ENCODE measurements at places on chromosomes 7 and 10.

- DNase-seq, result no peak
These were observed 119.8 kb downstream of the SPAG6 start for GRCh38 chr10:22464966-22465629.

DNA sequence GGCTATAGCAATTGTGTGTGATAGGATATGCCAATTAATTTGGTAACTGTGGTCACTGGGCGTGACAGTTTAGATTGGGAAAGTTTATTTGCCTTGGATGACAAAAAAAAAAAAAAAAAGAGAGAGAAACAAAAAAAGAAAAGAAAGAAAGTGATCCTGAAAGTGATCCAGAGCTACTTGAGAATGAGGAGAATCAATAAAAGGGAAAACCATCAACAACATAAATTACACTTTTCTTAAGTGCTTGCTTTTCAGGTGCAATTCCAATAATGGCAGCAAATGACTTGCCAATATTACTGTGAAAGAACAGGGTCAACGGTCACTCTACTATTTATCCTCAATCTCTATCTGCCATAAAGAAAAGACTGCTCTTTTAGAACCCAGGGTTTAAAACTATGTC, 191.8 kb upstream of the SEMA3C start:
- no peak for DNase-seq

- DNase-seq, result no peak
These were observed 80.1 kb downstream of the ZFAND4 start for GRCh38 chr10:45592432-45592831.

GRCh38 chr10:8061274-8062211, 7.1 kb downstream of the GATA3 start:
- no peak for DNase-seq

DNA sequence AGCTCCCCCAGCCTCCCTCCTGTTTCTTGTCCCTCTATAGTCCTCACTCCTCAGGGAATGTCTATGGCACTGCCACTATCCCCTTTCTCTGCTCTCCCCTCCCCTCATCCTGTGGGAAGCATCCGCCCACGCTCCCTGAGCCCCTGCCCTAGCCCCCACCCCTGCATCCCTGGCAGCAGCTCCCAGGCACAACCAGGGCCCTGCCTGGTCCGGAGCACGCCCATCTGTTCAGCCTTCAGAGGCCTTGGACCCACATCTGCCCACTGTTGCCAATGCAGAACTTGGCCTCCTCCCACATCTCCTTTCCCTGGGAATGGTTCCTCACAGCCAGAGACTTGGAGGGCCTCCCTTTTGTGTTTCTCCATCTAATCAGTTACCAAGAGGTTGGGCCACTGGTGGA, 20.4 kb upstream of the TBRG4 start:
- DNase-seq, result no peak

GRCh38 chr10:4643471-4643870, 182.5 kb upstream of the AKR1E2 start:
- DNase-seq, result no peak

GRCh38 chr7:112495810-112496462, 15.1 kb downstream of the LSMEM1 start:
- DNase-seq, result no peak

- no peak for DNase-seq
These were observed 96.5 kb downstream of the STRA8 start for GRCh38 chr7:135330088-135330487.

GRCh38 chr7:135552148-135552547, 5.6 kb upstream of the NUP205 start:
- no peak for DNase-seq

GRCh38 chr7:51016546-51016945, 233.8 kb upstream of the GRB10 start:
- DNase-seq, result peak; percentile 69

- no peak for DNase-seq
These were observed 45.5 kb downstream of the DPYSL4 start for GRCh38 chr10:132232023-132232951.

GRCh38 chr10:4766454-4766853, 59.6 kb upstream of the AKR1E2 start:
- DNase-seq, result no peak

DNA sequence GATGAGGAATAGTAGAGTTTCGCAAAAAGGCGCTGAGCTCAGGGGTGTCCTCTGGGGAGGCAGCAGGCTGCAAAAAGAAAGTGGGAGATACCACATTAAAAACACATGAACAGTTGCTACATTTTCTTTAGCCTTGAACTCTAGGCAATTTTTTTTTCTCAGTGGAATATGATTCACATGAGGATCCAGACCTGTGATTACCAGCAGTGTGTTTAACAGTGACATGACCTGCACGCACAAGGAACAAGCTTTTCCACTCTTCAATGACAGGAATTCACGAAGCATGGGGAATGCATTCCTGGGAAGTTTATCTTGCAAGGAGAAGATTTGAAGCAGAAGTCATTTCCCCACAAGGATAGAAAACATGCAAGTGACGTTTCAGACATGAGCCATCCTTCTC, 161.6 kb downstream of the ITGA8 start:
- no peak for DNase-seq

DNA sequence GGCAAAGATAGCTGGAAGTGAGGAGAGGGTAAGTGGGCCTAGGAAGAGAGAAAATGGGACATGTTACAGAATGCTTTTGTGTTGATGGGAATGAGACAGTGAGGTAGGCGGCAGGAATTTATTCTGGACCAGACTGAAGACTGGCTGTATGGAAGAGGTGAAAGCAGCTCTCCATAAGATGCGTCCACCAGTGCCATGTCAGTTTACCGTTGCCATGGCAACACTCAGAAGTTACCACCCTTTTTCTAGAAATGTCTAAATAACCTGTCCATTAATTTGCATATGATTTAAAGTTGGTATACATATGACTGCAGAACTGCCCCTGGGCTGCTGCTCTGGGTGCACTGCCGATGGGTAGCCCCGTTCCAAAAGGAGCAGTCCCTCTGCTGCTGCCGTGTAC, 46.7 kb downstream of the RAB18 start:
- no peak for DNase-seq

DNA sequence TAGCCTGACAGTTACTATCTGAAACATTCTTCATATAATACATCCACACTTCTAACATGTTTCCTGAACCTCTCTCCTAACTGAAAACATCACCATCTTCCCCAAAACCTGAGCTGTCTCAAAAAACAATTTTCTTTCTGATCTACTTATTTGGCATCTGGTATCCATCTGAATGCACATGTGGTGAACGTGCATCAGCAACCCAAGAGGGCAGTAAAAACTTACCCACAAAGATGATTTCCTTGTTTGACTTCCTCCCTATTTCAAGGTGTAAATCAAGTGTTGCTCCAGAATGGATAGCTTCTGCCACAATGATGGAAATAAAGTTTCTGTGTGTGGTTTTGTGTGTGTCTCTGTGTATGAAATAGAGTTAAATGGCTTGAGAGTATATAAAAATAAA, 500.4 kb downstream of the MAGI2 start:
- DNase-seq, result no peak

DNA sequence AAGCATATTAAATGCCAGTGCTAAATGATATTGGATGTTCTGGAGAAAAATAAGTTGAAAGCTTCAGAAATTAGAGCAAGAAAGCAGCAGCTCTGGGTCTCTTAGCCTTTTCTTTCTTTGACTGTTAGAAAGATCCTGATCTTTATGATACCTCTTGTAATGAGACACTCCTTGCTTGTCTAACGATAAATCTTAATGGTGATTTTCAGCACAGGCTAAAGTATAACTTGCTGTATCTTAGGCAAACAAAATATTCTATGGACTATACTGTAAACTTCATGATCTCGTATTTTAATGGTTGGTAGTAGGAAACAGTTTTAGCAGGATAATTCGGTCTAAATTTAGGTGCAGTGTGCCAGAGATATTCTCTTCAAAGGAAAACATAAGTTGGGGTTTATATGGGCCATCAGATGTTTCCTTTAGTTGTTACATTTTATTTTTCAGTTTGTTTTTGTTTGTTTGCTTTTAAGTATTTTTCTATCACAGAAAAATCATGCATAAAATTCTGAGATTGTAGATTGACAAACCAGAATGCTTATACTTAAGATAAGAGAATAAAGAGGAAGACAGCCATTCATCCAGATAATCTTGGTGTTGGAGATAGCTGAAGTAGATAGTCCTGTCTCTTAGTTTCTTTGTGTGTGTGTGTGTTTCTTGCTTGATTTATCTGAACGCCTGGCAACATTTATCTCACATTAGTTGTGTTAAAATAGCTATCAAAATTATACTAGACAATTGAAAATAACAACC, 4.7 kb downstream of the CASD1 start:
- no peak for DNase-seq

GRCh38 chr10:104472957-104473745, 119.5 kb downstream of the CFAP58 start:
- DNase-seq, result no peak

- no peak for DNase-seq
These were observed 48.0 kb upstream of the KIF5B start for GRCh38 chr10:32104181-32104580.

DNA sequence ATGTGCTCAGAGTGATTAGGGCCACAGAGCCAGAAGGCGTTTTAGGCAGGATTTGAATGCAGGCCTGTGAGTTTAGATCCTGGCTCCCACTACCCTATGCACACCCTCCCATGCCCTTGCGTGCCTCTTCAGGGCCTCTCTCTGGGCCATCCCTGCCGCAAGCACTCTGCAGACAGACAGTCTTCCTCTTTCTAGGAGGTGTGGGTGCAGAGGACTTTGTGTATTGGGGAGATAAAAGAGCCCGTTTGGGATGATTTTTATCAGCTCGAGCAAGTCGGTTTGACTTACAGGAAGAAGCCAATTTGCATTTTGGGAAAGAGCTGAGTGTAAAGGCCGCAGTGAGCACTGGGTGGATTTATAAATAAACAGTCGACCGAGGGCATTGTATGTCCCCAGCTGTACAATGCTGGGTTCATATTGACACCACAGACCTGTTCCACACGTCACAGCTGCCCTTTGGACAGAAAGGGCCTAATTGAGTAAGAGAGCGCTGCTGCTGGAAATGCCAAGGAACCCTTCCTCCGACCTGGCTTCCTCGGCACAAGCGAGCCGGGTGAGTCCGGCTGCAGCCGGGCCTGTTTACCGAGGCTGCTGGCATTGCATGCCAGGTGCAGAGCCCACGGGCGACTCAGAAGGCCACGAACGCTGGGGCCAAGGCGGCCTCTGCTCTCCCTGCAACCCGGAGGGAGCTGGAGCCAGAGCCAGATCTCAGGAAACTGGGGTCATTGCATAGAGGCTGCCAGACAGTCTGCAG, 25.1 kb downstream of the ZMIZ1 start:
- DNase-seq, result no peak

DNA sequence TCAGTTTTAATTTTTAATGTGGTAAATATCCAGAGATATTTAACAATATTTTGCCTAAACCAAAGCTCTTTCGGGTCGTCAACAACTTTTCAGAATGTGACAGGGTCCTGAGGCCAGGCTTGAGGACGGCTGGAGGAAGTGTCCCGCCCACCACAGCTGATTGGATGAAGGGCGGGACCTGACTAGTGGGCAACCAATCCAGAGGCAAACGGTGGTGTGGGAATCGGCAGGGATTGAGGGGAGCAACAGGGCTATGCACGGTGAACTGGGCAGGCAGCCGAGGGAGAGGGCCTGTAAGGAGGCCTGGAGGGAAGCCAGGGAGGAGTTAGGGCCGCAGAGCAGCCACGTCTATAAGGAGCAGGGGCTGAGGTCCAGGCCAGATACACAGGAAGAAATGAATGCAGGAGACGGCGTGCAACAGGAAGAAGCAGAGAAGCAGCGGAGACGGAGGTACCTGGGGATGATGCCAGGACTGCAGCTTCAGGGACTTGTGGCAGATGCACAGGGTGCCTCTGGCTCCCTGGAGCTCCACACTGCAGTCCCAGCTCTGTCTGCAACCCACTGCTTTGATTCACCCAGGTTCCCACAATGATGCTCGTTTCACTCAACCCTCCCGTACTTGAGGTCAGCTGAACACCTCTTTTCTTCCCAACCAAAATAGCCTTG, 46.1 kb upstream of the ZMIZ1 start:
- no peak for DNase-seq

GRCh38 chr7:129739427-129739826, 127.9 kb downstream of the NRF1 start:
- DNase-seq, result no peak
